ENCODE measurements at places on chromosomes 7 and 10. TPM values are rescaled to one million over a fixed set of nuclear protein-coding genes. Genes with fewer than 3 reads are reported as not detected.

- DNase-seq = peak; percentile 72
These were observed 23.5 kb upstream of the ORC5 start for GRCh38 chr7:104231054-104232046.

DNA sequence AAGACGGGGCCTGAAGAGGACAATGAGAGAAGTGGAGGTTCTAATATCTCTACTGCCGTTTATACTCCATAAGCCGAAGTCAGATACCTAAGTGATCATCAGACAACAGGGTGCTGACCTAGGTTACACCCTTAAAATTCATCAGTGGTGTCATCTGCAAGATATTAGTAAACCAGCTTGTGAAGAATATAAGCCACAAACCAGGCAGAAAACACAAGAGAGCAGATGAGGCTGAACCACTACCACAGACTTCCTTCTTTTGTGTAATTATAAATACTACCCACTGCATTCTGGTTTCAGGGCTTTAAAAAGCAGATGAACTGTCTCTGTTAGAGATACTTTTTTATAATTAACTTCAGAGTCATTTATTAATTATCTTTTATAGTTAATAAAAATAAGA, 69.0 kb upstream of the LRRC17 start:
- DNase-seq = no peak

- DNase-seq = no peak
These were observed 118.0 kb downstream of the PPP1R3A start for GRCh38 chr7:113800826-113801225.

DNA sequence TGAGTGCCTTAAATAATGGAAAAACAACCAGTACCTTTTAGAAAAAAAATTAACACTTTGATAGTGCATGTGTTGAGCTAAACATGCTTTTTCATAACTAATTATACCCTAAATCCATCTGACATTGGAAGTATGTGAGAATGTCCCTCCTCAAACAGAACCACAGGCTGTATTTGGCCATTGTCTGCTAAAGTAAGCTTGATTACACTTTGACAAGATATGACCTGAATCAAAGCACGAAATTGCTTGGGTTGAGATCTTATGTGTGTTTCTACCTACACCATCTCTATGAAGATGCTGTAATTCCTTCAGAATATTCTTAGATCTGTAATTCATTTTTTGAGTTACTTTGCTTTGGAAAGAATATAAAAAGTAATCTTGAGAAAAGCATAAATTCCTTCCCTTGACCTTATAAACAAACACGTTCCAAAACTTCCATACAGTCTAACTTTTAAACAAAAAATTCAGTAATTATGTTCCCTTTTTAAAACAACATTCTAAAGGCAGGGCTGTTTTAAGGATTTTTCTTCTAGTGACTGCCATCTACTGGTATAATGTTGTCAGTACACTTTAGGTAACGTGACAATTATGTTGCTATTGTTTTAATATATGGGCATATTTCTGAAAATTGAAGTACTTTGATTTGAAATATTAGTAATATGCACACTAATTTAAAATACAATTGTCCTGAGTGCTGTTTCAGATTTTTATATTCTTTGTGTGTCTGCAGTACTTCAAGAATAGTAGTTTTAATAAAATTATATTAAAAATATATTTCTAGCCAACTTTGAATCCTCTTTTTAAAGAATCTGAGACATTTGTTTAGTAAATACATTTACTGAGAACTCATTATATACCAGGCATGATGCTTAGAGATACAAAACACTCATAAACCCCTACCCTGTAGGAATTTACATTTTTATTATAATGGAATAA, 20.9 kb downstream of the CD36 start:
- DNase-seq = peak; percentile 12

DNA sequence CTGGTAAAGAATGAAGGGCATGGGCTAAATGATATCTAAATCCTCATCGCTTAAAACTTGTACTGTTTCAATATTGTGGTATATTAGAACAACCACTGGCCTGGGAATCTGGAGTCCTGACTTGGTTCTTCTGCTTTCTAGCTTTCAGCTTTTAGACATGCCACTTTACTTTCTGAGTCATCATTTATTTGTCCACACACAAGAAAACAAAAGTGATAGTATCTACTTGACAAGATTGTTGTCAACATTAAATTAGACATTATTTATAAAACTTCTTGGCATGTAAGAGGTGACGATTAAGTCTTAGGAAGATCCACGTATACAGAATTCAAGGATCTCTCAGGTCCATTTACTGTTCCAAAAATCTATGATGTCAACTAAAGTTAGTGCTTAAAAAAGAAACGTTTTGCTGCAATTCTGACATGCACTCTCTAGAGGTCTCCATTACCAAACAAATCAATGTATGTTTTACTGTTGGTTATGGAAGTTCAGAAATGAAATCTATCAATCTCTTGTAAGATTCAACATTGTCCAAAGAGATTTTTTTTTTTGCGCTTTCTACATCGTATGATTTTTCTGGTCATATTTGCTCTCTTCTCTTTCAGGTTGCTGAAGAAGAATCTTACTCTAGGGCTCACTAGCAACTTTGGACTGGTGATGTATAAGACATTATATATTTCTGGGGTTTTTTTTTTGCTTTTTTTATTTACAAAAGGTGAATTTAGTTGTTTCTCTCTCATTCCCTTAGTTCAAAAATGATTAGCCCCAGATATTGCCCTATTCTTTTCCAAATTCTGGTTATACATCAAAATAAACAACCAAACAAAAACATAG, 53.6 kb upstream of the DYNC1I1 start:
- DNase-seq = no peak

GRCh38 chr7:73831834-73832651, 1.2 kb downstream of the CLDN4 start:
- DNase-seq = no peak

- DNase-seq = no peak
These were observed 209.0 kb downstream of the MGMT start for GRCh38 chr10:129676014-129676413.

GRCh38 chr7:108529341-108529740, 3.4 kb upstream of the PNPLA8 start:
- DNase-seq = no peak

GRCh38 chr7:25069900-25070443, 55.1 kb downstream of the CYCS start:
- DNase-seq = peak; percentile 85

The TRPV5 gene
- not detected for total RNA-seq
